ENCODE measurements at places on chromosomes 12 and 14. TPM values are rescaled to one million over a fixed set of nuclear protein-coding genes. Genes with fewer than 3 reads are reported as not detected.

TIMELESS gene
- 9.9 TPM for total RNA-seq

TULP3 gene
- 13.1 TPM for total RNA-seq

GRCh38 chr14:68246074-68246785 is 426.7 kb downstream of the RAD51B start:
- H3K4me3 ChIP-seq, result no peak overlapping the region
- no peaks in the 10 kb centered on the region for H3K36me3 ChIP-seq
- DNase-seq, result no peak
- H3K27ac ChIP-seq, result peak overlapping the region; percentile 57
- no peaks in the 10 kb centered on the region for H3K27me3 ChIP-seq
- H3K4me1 ChIP-seq, result peaks cover 81% of the 10 kb centered on the region

DNA sequence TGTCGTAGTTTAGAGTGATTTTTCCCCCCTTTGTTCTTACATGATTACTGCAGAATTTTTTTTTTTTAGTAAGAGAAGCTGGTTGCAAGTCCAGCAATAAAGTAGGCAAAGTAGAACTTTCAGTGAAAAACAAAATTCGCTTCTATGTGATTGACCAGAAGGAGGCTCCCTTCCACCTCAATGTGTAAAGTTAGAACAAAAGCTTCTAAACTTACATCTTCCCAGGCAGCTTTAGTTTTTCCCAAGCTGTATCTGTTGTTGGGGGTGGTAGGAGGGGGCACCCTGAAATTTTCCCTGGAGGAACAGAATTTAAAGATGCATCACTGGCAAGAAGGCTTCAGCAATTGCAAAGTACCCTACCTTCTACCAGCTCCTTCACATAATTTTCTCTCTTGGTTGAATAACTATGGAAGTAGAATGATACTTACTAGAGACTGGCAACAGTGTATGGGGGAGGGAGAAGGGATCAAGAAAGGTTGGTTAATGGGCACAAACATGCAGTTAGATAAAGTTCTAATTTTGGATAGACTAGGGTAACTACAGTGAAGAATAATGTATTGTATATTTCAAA is 87.3 kb upstream of the E2F7 start:
- H3K4me3 ChIP-seq, result no peak overlapping the region
- no peaks in the 10 kb centered on the region for H3K27me3 ChIP-seq
- no peaks in the 10 kb centered on the region for H3K4me1 ChIP-seq
- no peak for DNase-seq
- no peaks in the 10 kb centered on the region for H3K36me3 ChIP-seq

GRCh38 chr12:31466768-31467167 is 124.2 kb downstream of the DENND5B start:
- H3K4me1 ChIP-seq, result no peaks in the 10 kb centered on the region
- DNase-seq, result no peak
- no peaks in the 10 kb centered on the region for H3K36me3 ChIP-seq
- H3K4me3 ChIP-seq, result no peak overlapping the region
- no peak overlapping the region for H3K27ac ChIP-seq

DNA sequence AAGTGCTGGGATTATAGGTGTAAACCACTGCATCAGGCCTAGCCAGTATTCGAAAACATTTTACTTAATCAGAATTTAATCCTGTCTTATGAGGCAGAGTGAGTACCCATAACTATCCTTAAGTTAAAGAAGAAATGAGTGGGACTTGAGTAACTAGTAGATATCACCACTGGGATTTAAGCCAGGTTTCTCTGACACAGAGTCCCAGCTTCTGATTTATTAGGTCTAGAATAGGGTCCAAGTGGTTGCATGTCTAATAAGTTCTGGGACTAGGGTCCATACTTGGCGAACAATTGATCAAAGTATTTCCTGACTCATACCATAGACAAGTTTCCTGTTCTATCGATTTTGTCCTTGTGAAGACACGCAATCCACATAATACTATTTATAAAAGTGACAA is 18.9 kb downstream of the PTPRB start:
- H3K36me3 ChIP-seq, result no peaks in the 10 kb centered on the region
- no peak overlapping the region for H3K27ac ChIP-seq

C14orf180 gene
- not detected for total RNA-seq

DNA sequence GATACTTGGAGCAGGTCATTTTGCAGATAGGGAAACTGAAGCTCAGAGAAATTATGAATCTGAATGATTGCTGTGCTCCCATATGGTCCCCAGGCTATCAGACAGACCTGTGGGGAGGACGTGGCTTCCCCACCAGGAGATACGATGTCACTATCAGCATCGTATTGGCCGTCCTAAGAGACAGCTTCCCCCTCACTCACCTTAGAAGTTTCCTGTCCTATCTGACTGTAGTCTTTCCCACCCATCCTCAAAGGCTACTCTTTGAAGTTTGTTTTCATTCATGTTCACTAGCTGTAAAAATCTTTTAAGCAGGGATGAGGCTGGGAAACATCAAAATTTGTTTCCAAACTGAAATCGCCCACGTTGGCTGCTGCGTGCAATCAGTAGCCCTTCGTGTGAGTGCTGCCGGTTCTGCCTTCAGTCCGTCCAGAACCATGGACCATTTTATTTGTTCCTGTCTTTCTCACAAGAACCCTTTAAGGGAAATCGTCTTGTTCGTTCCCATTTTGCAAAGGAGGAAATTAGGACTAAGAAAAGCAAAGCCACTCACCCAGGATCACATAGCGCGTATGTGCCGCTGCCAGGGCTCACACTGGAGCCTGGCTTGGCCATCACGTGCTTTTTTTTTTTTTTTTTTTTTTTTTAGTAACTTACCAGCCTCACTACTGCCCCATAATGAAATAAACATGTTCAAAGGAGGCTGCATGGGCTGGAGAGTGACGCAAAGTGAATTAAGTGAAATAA is 1.0 kb upstream of the KDM2B start:
- peaks cover 61% of the 10 kb centered on the region for H3K4me1 ChIP-seq
- no peaks in the 10 kb centered on the region for H3K27me3 ChIP-seq
- DNase-seq, result no peak
- H3K27ac ChIP-seq, result peak overlapping the region; percentile 90

Measured in spleen (tissue), 13 donors.